ENCODE measurements at places on chromosomes 11 and 22.

DNA sequence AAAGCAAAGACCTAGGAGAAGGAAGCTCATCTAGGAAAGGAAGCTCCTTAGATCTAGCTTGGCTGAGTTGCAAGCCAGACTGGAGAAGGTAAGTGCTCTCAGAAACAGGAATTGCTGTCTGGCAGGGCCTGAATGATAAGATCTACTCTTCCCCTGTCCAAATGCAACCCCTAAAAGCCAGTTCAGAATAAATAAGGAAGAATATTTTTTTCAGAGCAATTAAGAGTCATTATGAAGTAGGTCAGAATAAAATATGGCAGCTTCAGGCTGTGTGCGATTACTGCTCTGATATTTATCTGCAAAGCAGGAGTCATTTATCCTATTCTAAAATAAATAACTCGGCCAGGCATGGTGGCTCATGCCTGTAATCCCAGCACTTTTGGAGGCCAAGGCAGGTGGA, 82.1 kb downstream of the PIWIL4 start:
- no peak for DNase-seq

DNA sequence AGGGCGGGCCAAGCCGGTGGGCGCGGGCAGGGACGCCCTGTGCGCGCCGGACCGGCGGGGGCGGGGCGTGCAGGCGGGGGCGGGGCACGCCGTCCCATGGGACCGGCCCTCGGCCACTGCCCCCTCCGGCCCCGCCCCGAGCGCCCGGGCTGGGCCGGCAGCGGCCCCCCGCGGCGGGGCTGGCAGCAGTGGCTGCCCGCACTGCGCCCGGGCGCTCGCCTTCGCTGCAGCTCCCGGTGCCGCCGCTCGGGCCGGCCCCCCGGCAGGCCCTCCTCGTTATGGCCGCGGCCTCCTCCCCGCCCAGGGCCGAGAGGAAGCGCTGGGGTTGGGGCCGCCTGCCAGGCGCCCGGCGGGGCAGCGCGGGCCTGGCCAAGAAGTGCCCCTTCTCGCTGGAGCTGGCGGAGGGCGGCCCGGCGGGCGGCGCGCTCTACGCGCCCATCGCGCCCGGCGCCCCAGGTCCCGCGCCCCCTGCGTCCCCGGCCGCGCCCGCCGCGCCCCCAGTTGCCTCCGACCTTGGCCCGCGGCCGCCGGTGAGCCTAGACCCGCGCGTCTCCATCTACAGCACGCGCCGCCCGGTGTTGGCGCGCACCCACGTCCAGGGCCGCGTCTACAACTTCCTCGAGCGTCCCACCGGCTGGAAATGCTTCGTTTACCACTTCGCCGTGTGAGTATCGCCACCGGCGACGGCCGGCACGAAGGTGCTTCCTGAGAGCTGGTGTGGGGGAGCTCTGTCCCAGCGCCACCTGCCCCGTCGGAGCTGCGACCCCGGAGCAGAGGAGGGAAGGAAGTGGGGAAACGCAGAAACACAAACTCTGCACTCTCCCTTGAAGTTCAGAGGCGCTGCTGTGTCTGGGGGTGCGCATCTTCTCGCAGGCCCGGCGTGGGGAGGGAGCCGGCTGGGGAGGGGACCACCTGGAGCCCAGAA, at the start of gene KCNQ1:
Gene KCNQ1 (plus strand): TSS at position 188 of the 925 bp plus-strand sequence. CDS start 91 bp downstream, at position 279.
- no peak for DNase-seq

DNA sequence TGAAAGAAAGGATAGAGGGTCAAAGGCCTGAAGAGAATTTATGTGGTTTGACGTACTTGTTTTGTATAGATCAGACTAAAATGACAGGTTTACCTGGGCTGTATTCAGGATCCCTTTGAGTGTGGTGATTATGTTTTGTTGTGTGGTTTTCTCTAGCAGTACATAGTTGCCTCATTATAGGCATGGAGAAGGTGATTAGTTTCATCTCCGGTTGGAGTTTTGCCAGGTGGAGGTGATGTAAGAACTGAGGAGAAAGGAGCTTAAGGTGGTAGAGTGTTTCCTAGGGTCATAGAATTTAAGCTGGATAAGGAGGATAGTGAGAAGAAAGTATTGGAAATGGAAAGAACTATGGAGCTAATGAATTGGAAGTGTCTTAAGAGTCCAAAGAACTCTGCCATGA, 229.0 kb downstream of the TMEM135 start:
- no peak for DNase-seq

GRCh38 chr11:35671396-35672127, 9.0 kb downstream of the TRIM44 start:
- no peak for DNase-seq

DNA sequence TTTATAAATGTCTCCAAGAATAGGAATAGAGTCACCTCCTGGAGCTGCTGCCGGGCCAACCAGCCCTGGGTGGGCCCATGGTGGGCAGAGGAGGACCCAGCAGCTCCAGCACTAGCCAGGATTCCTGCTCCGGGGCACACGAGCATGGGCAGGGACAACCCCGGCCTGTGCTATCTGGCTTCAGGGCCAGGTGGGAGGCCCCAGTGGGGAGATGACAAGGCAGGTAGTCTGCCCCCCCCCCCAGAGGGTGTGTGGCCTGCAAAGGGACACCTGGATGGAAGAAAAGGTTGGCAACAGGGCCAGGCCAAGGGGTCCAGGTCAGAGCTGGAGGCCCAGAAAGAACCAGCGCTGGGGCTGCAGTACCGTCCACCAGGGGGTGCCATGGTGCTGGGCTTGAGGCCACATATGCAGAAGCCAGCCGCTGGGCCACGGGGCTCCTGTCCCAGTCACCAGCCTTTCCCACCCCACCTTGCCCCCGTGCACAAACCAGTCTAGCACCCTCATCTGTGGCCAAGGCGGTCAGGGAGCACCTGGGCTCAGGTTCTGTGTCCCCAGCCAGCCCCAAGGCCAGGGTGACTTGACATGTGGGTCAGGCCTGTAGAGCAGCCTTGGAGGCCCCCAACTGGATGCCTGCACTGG, 3.4 kb downstream of the TSPAN32 start:
- DNase-seq, result peak; percentile 47

- DNase-seq, result no peak
Observed at GRCh38 chr11:102933627-102934026, 21.9 kb downstream of the MMP13 start.

DNA sequence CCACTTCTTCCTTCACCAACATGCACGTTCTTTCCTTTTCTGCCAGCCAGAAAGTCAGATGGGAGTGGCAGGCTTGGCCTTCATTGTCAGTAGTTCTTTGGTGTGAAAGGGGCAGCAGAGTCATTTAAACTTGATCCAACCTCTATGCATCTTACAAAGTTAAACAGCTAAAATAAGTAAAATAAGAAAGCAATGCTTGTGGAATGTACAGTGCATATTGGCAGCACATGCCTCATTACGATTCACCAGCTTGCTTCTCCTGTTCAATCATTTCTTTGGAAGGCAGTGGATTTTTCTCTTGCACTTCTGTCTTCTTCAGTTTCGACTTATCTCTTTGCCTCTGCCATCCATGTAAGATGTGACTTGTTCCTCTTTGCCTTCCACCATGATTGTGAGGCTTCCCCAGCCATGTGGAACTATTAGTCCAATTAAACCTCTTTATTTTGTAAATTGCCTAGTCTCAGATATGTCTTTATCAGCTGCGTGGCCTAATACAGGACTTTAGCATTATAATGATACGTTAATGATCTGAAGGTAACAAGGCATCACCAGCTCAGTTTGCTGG, 14.8 kb downstream of the LGALS12 start:
- no peak for DNase-seq

GRCh38 chr11:118001494-118001971, 15.3 kb downstream of the IL10RA start:
- no peak for DNase-seq

DNA sequence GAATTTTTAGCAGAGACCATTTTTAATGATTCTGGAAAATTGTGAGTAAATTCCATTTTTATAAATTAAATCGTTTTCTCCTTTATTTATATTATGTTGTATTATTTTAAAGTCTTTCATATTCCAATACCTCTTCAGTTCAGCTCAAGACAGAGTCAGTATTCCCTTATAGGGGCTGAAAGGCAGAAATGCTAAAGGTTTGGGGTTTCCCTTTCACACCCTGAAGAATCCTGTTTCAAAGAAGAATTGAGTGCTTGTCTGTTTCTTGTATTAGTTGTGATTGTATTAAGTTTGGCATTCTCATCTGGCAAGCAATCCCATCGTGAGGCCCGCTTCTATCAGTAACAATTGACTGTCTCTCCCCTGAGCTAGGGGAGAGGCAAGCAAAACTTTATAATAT, 57.4 kb downstream of the PACSIN2 start:
- no peak for DNase-seq

- no peak for DNase-seq
Observed at GRCh38 chr11:57476047-57476756, 15.9 kb downstream of the RTN4RL2 start.

DNA sequence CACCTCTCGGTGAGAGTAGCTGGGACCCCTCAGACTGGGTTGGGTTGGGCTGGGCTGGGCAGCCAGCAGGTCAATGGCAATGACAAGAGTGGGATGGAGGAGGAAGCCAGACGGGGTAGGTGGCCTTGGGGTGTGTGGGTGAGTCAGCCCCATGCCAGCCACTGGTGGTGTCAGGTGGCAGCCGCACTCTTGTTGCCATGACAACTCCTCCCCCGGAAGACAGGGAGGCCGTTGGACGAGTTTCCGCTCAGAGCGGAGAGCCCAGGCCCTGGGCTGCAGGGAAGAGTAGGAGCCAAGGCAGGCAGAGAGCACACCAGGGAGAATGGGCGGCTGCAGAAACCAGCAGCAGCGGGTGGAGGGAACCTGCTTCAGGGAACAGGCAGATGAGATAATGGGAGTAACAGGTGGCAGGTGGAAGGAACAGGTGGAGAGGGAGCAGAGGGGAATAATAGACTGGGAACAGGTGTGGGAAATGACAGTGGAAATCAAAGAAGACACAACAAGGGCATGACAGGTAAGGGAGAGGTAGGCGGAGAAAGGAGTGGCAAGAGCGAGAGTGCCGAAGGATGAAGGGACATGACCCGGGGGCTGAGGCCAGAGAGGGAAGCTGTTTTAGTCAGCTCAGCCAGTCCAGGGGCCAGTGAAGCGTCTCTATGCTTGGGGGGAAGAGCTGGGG, 8.7 kb downstream of the SPTBN2 start:
- DNase-seq, result peak; percentile 13

DNA sequence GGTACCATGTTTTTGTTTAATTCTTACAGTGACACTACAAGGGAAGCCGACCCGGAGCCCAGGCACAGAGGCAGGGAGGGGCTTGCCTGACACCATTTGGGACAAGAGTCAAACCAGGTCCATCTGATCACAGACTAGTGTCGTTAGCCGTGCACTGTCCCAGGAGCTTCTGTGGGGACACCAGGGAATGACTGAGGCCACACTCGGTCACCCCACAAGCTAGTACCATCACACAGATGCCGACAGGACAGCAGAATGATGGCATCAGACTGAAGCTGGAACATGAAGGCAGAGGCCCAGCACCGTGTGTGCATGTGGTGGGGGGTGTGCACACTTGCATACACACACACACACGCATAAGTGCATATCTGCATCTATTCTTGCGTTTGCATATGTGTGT, 61.5 kb upstream of the NECTIN1 start:
- no peak for DNase-seq

DNA sequence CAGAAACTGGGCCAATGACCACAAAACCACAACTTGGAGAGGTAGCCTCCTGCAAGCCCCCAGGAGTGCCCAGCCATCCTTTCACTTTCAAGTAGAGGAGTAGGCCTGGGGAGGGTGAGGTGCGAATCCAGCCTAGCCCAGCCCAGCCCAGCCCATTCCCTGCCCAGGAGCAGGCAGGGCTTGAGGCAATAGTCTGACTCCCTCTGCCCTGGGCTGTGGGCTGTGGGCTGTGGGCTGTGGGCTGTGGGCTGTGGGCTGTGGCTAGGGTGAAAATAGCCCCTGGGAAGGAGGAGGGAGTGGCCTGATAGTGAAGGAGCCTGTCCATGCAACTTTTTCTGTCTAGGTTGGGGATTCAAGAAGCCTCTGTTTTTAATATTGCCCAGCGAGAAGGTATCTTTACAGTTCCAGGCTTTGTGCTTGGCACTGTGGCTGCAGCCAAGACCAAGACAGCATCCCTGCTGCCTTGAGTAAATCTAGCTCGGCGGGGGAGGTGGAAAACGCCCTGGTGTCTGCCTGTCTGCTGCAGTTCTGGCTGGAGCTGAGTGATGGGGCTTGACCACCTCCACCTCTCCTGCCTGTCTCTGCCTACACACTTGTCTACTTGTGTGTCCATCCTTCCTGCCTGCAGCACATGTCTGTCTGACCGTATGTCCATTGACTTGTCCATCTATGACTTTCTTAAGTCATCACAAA, 40.7 kb downstream of the LMO1 start:
- no peak for DNase-seq

GRCh38 chr22:28413612-28414399, 265.8 kb downstream of the TTC28 start:
- DNase-seq, result no peak

DNA sequence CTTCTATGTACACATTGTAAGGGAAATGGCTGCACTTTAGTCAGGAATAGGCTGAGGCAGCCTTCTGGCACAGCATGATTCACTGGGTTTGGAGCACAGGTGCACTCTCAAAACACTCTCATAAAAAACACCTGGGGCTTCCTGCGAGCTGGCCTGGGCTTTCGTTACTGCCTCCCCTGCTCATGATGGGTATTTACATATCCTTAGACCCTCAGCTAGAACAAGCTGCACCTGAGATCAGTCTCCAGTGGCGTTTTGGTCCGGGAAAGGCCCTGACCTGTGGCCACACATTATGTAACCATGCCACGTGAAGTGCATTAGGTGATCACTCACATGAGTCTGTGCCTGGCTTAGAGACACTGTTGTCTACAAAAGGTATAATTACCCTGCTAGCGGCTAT, 321.7 kb downstream of the TMEM135 start:
- DNase-seq, result no peak

DNA sequence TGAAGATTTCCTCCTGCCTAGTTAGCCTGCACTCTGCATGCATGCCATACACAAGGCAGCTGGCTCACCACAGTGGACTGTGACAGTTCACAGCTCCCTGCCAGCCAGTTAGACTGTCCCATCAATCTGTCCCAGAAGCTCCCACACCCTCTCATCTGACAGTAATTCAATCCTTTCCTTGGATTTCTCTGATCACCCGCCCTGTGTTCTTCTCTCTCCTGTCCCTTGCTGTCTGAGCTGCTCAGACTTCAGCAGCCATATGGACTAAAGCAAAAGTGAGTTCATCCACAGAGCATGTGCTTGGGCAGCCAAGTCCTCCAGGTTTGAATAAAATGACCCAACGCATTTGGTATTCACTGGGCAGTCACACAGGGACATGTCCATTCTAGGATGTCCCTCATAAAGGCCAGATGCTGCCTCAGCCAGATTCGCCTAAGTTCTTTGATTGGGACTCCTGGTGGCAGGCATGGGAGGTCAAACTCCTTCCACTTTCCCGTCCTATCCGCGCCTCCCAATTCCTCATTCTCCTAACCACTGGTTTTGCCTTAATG, 54.5 kb upstream of the ZBTB44 start:
- no peak for DNase-seq

DNA sequence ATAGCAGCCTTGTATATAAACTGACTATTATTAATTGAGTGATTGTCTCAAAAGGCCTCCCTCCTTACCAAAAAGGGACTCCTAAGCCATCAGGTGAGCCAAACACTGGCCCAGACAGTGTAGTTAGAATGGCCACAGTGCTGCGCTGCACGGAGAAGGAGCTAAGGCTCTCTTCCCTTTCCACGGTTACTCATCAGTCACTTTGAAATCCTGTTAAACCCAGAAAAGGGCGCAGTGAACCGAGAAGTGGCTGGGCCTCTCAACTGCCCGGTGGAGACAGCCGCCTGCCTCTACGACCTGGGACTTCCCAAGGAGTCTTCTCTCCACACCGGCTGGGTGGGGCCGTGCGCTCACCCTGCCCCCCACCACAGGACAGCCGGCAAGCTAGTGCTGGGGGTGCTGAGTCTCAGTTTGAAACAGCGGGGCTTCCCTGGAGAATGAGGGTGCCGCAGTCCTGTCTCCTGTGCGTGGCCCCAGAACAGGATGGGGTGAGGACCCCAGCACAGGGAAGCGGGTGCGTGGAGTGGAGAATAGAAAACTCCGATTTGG, 1.3 kb downstream of the MYH9 start:
- no peak for DNase-seq
